ENCODE measurements at places on chromosomes 13 and 19.

DNA sequence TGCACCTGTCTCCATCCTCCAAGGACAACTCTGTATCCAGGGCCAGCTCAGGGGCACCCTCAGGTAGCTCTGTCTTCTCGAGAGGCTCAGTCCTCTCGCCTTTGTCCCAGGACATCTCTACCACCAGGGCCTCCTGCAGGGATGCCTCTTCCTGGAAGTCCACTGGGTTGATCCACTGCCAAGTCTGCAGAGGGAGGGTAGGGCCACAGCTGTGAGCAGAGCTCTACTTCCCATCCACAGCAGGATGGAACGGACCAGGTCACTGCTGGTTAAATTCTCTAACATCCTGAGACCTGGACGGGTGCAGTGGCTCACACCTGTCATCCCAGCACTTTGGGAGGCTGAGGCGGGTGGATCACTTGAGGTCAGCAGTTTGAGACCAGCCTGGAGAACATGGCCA is 26.8 kb downstream of the IL12RB1 start:
- DNase-seq = no peak

- no peak for DNase-seq
Observed at GRCh38 chr13:109274188-109274821, 512.1 kb downstream of the IRS2 start.

GRCh38 chr13:68050761-68051160 is 820.6 kb upstream of the PCDH9 start:
- no peak for DNase-seq

GRCh38 chr13:32585550-32586079 is 637 bp upstream of the PDS5B start:
- DNase-seq = no peak

GRCh38 chr13:87736849-87737385 is 65.7 kb downstream of the SLITRK5 start:
- DNase-seq = no peak

- no peak for DNase-seq
Observed at GRCh38 chr13:23658929-23659541, 88.8 kb downstream of the TNFRSF19 start.

DNA sequence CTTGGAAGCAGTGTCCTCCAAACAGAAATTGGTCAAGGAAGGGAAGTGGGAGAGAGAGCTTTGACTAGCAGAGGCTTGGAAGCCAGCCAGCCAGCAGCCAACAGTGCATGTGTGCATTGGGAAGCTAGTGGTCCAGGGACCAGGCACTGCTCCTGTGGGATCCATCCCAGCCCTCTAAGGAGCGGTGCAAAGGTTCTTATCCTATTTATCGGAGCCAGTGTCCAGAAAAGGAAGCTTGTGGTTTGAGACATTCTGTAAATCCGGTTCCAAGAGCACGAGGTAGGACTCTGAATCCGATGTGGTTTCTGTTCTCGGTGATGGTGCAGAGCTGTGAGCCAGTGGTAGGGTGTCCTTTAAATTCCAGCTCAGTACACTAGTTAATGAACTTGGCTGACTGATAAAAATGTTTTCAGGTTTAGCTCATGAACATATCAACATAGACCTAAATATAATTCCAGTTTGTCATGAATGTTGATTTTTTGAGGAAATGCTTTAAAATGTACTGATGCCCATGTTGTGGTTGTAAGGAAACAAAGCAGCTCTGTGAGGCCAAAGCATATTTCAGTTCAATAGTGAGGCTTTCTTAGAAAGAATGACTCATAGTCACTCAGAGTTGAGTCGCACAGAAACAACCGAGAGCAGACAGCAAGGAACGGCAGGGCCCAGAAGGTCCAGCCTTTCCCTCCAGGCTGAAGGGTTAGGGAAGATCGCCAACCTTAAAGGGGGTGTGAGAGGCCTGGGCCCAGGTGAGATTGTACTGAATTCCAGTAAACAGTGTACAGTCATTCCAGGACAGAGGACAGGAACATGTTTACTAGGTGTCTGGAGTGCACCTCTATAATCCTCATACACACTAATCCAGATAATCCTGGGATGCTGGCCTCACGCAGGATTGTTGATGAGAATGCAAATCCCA is 21.5 kb upstream of the GARRE1 start:
- no peak for DNase-seq

DNA sequence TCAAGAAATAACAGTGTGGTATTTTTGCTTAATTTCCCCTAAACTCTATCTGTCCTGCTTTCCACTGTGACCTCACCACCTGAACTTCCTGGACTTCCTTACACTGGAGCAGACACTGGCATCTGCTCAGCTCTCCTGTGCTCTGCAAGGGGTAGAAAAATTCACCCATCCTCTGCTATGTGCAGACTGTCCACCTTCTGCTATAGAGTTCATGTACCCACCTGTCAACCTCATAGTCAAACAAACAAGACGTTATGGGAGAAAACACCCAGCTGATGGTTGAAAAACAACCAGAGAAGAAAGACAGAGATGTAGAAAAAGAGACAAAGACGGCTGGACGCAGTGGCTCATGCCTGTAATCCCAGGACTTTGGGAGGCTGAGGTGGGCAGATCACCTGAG is 12.2 kb downstream of the LAIR1 start:
- no peak for DNase-seq

GRCh38 chr19:1970003-1970805 is 29.2 kb downstream of the CSNK1G2 start:
- DNase-seq = no peak

DNA sequence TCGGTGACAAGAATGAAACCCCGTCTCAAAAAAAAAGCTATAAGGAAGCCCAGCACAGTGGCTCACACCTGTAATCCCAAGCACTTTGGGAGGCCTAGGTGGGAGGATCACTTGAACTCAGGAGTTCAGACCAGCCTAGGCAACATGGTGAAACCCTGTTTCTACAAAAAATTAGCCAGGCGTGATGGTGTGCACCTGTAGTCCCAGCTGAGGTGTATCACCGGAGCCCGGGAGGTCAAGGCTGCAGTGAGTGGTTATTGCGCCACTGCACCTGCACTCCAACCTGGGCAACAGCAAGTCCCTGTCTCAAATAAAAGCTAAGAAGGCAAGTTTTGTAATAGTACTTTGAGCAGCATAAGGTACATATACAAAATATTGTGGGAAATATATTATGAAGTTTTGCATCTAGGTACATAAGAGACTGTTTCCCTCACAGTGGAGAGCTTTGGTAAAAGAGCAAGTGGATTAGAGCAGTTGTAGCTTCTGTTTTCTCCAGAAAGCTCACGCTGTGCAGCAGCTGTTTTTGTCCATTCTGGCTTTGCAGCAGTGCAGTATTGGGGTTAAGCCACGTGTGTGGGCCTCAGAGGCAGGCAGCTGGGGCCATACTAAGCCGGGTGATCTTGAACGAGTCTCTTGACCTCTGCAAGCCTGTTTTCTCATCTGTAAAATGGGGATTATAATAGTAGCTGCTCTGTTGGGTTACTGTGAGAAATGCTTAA is 35.4 kb downstream of the ARHGAP35 start:
- DNase-seq = no peak

DNA sequence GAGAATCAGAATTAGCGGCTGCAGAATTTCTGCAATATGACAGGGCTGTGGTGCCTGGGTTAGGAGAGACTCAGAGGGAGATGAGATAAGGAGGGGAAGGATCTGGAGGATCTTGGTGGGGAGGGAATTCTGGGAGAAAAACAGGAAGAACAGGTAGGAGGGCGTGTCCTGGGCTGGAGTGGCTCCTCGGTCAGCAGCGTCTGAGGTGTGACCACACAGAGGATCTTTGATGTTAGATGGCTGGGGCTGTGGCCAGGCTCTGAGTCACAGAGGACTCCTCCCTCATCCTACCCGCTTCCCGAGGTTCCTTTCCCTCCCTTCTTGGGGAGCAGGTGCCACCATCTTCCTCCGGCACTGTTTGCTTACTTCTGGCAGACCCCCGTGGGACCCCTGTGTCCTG is 6.4 kb upstream of the KLK6 start:
- peak; percentile 29 for DNase-seq

DNA sequence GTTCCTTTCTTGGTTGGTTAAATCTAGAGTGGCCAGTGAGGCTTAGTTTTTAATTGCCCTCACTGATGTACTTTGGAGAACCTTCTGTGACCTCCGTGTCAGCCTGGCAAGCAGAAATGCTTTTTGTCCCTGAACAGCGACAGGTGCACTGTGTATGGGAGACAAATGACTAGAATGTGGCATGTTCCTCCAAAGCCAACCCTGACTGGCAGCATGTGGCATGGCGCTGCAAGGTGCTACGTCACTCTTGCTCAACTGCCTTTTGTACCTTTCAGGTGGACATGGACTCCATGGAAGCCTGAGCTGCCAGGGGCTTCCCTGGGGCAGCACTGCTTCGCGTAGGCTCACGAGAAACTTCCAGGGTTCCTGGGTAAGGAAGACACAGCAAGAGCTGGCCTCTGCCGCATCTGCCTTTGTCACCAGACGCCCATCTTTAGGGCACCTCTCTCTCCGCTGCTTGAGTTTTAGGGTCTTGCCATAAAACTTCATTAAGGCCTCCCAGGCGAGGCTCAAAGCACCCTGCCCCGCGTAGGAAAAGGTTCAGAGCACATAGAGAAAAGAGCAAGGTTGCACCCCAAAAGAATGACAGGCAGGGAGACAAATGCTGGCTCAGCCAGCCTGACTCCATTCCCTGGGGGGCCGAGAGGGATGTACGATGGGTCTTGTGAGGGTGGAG is 167.1 kb upstream of the SOX1 start:
- DNase-seq = no peak

GRCh38 chr13:27699952-27700351 is 78.3 kb downstream of the POLR1D start:
- DNase-seq = no peak

- no peak for DNase-seq
Observed at GRCh38 chr19:30116984-30117555, 175.0 kb downstream of the URI1 start.

GRCh38 chr19:2290441-2291184 is 8.6 kb upstream of the PEAK3 start:
- DNase-seq = no peak

- peak; percentile 76 for DNase-seq
Observed at GRCh38 chr19:33064458-33064791, 263 bp downstream of the RHPN2 start.

GRCh38 chr19:1251330-1252220 is 3.2 kb downstream of the MIDN start:
- no peak for DNase-seq

GRCh38 chr19:34314437-34315313 is 50.3 kb upstream of the GPI start:
- DNase-seq = no peak

DNA sequence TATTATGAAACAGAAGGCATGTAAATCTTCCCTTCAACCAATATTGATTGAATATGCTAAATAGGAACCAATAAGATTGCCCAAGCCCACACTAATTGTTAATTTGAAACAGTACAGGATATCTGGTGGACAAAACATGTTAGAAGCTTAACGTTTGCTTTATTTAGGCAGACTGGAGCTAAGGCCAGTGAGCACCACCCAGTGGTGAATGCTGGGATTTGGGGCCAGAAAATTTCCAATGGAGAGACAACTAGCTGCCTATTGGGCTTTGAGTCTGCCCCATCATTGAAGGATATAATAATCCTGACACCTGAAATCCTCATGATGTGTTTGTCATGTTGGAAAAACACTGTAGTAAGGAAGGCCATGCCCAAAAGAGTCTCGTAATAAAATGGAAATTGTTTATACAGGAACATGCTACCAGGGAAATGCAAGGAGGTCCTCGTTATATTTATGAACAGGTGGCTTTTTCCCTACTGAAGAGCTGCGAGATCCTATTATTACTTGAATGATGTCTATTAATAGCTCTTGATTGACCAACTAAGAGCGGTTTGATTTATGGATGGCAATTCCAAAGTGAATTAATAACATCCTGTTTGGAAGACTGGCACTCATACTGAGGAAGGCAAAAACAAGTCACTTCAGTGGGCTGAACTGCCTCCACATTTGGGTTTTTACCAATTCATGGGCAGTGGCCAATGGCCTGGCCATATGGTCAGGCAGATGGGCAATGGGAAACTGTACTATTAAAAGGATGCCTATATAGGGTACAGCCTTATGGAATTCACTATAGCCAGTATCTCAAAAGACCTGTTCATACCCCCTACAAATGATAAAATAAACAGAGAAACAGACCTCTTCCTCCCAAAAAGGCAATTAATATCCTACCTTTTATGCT is 8.7 kb downstream of the SIGLECL1 start:
- DNase-seq = peak; percentile 33

DNA sequence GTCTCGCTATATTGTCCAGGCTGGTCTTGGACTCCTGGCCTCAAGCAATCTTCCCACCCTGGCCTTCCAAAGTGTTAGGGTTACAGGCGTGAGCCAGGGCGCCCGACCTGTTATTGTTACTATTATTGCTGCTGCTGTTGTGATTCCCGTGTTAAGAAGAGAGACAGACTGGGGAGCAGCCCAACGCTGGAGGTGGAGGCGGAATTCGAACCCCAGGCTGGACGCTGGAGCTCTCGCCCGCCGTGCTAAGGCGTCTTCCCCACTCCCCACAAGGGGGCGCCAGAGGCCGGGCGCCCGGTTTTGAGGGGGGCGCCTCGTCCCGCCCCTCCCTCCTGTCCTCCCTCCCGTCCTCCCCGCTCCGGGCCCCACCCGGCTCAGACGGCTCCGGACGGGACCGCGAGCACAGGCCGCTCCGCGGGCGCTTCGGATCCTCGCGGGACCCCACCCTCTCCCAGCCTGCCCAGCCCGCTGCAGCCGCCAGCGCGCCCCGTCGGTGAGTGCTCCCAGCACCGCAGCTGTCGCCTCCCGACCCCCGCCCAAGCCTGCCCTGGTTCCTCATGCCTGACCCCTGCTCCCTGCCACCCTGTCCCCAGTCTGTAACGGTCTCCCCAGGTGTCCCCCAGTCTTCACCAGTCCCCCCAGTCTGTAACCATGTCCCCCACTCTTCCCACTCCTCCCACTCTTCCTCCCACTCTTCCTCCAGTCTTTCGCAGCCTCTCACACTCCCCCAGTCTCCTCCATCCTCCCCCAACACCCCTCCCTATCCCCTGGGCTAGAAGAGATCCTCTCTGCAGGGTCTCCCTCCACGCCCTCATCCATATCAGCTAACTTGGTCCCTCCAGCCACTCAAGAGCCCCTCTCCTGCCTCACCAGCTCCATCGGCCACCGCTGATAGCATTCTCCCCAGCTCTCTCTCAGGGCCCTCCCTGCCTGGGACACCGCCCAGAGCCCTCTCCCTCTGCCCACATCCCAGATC is at the start of gene EHD2:
TSS of gene EHD2 (plus strand) at position 377 of the 976 bp plus-strand sequence. CDS start 3,191 bp downstream, outside the sequence.
- peak; percentile 59 for DNase-seq

GRCh38 chr13:20960663-20961309 is 58.2 kb upstream of the XPO4 start:
- no peak for DNase-seq

GRCh38 chr13:24713022-24713421 is 32.8 kb downstream of the ATP12A start:
- no peak for DNase-seq

GRCh38 chr13:91347996-91348905 is 764 bp downstream of the MIR17HG start:
- DNase-seq = peak; percentile 29

- DNase-seq = peak; percentile 76
Observed at GRCh38 chr13:27830010-27830409, 37.7 kb downstream of the GSX1 start.
